CD4-positive, alpha-beta T cell treated with Interleukin-4 for 1 hour (primary cell): ENCODE measurements at places on chromosomes 13 and 19.
A peak's percentile ranks its signal among the peaks of the same experiment; 100 is the strongest.

GRCh38 chr19:55353803-55354697 lies 469 bp downstream of the COX6B2 start:
- peak; percentile 80 for DNase-seq

DNA sequence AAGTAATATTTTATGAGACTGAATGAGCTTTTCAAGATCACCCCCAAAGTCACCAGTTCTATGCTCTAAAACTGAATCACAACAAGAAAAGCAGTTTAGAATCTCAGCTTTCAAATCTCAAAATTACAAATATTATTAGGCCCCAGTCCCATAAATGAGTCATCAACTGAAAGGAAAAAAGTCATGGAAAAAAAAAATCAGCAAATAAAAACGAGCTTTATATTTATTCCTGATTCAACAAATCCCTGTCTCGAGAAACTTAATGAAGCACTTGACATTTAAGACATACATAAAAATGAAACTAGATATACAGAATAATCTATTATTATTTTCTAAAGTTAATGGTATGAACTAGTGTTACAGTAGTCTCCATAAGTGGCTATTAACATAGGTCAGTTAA lies 203.0 kb downstream of the DIAPH3 start:
- no peak for DNase-seq

- DNase-seq: no peak
Observed at GRCh38 chr13:77002590-77003190, 10.8 kb downstream of the CLN5 start.

DNA sequence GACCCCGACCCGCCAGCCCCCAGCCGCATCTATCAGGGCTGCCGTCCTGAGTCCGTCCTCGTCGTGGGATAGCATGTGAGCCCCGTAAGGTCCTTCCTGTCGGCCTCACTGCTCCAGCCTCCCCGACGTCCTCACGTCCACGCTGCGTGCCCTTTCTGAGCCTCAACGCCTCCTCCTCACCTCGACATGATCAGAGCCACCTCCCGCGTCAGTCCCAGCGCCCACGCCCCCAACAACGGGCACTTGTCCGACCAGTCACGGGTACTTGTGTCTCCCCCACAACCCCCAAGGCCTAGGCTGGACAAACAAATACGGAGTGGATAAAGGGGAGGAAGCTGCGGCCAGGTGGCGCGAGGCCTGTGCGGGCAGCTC lies 665 bp downstream of the ZNF497 start:
- DNase-seq: peak; percentile 34

DNA sequence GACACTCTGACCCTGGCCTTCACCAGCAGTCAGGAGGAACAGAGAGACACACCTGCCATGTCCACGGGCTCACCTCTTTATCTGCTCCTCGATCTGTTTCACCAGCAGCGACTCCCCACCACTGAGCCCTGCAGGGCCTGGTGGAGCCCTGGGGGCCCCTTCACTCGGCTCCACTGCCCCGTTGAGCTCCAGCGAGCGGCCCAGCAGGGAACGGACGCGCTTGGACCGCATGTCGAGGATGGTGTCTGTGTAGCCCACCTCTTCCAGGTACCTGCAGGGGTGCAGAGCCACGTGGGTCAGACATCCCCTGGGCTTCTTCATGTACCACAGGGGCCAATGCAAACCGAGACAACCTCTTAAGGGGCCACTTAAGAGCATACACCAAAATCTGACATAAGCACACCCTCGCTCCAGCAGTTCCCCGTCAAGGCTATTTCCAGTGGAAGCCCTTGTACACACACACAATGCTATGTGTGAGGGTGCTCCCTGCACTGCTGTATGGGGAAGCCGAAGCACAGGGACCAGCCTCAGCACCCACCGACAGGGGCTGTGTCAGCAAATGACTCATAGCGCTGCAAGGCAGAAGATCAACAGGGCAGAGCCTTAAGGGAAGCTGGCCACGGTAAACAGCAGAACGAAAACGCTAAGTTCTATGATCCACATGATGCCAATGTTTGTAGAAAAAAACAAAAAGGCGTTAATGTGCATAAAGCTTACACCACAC lies 12.7 kb upstream of the FKRP start:
- DNase-seq: no peak

- no peak for DNase-seq
Observed at GRCh38 chr13:110379905-110380341, 72.8 kb downstream of the COL4A2 start.

DNA sequence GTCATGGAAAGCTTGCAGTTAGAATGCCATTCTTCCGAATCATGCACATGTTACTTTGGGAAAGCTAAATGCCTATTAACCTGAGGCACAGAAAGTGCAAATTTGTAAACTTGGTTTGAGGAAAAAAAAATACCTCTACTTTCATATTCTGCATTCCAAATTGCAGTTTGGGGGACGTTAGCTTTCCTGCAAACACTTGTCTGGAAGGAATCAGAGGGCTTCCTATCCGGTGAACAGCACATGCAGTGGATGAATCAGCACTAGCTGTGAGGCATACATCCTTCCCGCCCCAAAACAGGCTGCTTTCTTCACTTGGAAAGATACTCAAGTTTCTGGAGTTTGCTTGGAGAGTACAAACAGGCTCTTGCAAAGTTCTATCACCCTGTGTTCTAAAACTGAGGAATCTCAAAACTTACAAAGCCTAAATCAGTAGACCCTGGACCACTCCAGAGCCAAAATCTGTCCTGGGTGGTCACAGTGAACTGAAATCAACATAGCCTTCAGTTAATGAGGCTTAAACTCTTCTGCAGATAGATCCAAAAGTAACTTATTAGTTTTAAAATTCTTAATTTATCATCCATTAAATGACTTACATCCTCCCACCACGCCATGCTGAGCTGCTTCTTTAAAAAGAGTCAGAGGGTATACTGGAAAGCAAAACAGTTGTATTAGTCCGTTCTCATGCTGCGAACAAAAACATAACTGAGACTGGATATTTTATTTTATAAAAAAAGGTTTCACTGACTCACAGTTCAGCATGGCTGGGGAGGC lies 802.3 kb upstream of the ARGLU1 start:
- no peak for DNase-seq

DNA sequence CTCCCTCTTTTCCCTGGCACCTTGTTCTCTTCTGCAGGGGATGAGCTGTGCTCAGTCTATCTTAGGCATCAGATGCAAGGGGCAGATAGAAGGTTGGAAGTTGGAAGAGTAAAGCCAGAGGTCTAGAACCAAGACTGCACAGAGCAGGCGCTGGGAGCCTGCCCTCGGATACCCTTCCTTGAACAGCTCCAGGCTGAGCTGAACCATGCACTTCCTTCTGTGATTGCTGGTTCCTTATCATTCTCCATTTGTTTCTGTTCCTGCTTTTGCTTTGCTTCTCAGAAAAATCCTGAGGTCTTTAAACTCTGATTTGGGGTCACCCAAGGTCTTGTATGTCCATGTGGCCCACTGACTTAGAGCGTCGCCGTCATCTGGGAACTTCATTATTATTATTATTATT lies 36.3 kb downstream of the ARHGEF18 start:
- no peak for DNase-seq

DNA sequence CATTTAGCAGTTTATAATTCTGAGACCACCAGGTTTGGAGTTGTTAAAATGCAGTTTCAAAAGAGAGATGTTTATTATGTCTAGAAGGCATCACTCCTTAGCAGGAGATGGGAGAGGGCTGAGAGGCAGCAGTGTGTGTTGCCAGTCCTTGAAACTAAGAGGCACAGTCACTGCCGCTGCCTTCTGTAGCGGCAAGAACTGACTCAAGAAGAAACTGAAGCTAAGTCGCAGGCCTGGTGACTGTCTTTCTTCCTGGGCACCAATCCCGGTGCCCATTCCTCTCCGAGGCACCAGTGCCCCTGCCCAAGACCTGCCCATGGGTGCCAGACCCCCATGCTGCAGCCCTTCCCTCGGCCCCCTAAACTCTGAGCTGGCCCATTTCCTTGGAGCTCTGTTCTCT lies 20.1 kb downstream of the N4BP2L1 start:
- DNase-seq: no peak

- DNase-seq: no peak
Observed at GRCh38 chr13:106475852-106476251, 59.6 kb downstream of the EFNB2 start.

GRCh38 chr19:32168111-32168510 lies 177.3 kb upstream of the ZNF507 start:
- DNase-seq: no peak

- no peak for DNase-seq
Observed at GRCh38 chr13:49347650-49348385, 96.0 kb downstream of the CAB39L start.

GRCh38 chr13:51581148-51581820 lies 3.0 kb upstream of the WDFY2 start:
- no peak for DNase-seq

- DNase-seq: no peak
Observed at GRCh38 chr13:92900446-92900845, 326.2 kb upstream of the GPC6 start.

GRCh38 chr19:35673121-35673804 lies 6.9 kb downstream of the UPK1A start:
- DNase-seq: peak; percentile 45

DNA sequence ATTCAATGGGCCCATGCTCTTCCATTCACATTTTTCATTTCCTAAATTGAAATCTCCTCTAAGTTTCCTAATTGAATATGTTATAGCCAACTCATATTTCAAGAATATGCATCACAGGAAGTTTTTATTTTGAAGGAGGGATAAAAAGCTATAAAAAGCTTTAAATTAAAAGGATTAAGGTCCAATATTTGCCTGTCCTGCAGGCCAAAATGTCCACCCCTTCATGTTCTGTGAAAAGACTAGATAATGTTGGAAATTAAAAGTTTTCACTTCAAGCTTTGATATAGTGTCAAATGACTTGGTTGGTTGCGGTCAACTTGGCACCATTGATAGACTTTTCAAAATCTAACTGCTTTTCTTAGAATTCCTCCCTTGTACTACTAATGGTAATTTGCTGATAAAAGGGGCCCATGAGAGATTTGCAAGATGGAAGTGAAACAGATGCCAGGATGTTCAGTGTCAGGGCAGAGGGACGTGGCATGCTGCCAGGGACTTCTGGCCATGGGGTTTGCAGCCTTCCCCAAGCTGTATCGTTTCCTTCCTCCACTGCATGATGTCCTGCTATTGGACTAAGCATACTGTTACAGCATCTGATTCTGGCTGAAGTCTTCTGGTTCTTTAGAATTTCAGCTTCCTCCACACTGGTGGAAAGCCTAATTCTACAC lies 547.3 kb upstream of the MIR17HG start:
- peak; percentile 53 for DNase-seq

DNA sequence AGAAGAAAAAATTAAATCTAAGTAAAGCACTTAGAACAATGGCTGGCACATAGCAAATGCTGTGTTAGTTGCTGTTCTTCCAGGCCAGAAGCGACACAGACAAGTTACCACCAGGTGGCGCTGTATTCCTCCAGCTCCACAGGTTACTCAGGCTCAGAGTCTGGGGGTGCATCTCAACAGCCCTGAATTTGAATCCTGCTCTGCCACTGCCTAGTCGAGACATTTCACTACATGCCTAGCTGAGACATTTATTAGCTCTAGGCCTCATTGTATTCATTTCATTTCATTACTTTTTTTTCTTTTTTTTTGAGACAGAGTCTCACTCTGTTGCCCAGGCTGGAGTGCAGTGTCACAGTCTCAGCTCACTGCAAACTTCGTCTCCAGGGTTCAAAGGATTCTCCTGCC lies 16.4 kb upstream of the CYP2B6 start:
- peak; percentile 79 for DNase-seq

GRCh38 chr13:55816976-55817601 lies 1323.6 kb upstream of the PRR20A start:
- DNase-seq: no peak

- no peak for DNase-seq
Observed at GRCh38 chr19:40858109-40858508, 7.9 kb upstream of the CYP2A6 start.

DNA sequence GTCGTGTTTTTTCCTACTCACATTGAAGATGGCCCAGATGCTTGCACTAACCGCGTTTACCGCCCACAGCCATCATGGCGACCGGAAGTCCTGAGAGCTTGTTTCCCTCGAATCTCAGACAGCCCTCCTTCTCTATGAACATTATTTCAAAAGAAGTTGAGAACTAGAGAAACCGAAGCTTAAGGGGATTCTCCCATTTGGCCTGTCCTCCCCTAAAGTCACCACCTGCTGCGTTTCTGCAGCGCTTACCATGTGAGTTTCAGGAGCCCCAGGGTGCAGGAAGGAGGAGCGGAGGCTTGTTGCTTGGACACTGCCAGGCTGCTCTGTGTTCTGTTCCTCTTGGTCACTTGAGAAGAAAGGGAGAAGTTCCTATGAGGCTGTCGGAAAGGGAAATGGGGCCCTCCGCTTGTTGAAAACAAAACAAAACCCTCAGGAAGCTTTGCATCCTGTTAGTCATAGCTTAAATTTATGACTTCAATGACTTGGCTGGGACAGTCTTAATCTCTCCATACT lies 6.2 kb downstream of the CARD8 start:
- DNase-seq: peak; percentile 72

- DNase-seq: peak; percentile 84
Observed at GRCh38 chr19:14383661-14384555, 2.7 kb downstream of the ADGRE5 start.

GRCh38 chr19:32998722-32999121 lies 26.7 kb downstream of the FAAP24 start:
- DNase-seq: no peak

- DNase-seq: no peak
Observed at GRCh38 chr13:76266561-76266960, 619.6 kb downstream of the KCTD12 start.

DNA sequence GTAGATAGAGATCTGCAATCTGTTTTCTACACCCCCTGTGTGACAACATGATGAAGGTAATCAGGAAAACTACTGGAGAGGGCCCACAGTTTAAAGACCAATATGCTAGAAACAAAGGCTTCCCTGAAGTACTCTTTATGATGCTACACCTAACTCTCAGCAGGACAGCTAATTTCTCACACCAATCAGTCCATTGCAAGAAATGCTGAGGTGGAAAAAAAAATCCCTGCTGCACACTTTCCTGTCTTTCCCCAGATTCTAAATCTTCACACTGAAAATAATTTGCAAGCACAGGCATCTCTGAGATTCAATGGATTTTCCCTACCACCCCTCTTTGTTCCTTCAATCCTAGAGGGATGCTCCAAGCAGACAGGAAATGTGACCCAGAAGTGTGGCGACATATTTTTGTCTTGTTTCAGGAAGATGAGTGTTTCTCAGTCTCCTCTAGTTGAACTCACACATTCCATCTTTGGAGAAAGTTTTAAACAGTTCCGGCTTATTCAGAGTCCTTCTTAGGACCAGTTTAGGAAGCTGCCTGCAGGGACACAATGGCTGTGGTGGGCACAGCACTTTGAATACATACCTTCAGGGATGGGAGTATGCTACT lies 671.6 kb downstream of the DIAPH3 start:
- no peak for DNase-seq

DNA sequence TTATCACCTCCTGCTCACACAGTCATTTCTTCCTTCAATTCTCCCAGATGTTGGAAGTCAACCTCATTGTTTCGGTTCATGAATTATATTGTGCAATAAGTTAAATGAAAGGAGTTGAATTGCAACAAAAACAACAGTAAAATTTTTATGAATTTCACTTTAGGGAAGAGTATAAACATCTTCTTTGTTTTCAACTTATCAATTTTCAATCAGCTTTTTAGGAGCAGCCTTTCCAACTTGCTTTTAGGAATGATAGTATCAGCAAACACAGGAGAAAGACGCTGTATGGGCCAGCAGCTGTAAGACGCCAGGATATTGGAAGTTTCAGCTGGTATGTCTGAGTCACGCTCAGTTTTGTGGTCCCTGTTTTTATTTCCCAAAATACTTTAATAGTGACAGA lies 132.5 kb upstream of the ARGLU1 start:
- DNase-seq: no peak

- DNase-seq: no peak
Observed at GRCh38 chr19:42093926-42094325, 18.0 kb downstream of the ZNF574 start.

- no peak for DNase-seq
Observed at GRCh38 chr13:80251403-80251802, 89.5 kb downstream of the SPRY2 start.

- DNase-seq: no peak
Observed at GRCh38 chr13:109764470-109765291, 21.7 kb downstream of the IRS2 start.
